ENCODE measurements at places on chromosomes 12 and 14.

DNA sequence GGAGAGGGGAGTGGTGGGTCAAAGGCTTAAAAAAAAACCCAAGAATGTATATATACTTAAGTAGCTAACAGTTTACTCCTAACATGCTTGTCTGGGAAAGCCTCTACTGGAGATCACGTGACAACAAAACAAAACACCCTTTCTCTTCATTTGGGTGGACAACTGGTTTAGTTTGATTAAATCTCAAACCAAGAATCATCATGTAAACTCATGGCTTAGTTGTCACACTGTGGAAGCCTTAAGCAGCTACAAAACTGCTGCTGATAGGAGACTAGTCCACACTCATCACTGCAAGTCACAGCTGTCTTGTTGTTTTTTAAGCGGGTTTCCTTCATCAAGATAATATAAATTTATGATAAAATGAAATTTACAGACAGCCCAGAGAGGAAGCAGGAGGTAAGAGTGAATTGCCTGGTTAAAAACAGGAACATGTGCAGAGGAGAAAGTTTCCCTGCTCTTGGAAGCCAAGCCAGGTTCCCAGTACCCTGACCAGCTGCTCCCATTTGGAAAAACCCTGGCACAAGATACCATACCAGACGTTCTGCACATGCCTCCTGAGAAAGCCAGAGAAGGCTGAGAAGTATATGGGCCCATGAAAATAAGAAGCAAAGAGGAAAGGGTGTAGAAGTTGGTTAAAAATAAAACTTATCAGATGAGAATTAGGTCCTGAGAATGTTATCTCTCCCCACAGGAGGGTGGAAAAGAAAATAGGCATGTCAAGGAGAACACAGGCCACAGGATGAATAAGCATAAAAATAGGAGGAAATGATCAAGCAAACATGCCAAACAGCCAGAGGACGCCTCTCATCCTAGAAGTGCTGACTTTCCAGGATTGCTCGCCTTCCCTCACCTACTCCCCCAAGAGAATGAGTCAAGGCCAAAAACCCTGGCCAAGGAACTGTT lies 34.0 kb downstream of the EGLN3 start:
- DNase-seq = peak; percentile 34

GRCh38 chr12:98574110-98574509 lies 19.4 kb upstream of the SLC25A3 start:
- no peak for DNase-seq

- DNase-seq = peak; percentile 95
Measured at GRCh38 chr12:105084251-105085250, at the start of gene ALDH1L2. ALDH1L2 (minus strand) TSS chr12:105084458; CDS start chr12:105084436, 22 bp downstream.

DNA sequence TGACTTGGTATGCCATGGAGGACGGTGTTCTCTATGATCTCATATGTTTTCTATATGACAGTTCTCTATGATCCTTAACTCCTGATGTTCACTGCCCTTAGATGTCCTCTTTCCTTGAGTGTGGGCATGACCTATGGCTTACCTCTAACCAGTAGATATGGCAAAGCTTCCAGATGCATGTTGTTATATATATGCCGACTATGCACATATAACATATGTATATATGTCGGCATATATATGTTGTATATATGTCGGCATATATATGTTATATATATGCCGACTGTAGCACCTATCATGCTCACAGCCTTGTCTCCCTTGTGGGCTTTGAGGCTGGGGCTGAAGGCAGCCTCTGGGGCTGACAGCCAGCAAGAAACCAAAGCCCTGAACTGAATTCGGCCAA lies 106.0 kb downstream of the GRIP1 start:
- no peak for DNase-seq

GRCh38 chr14:39303115-39303514 lies 69.4 kb downstream of the MIA2 start:
- no peak for DNase-seq

GRCh38 chr14:98803196-98803595 lies 468.8 kb downstream of the BCL11B start:
- peak; percentile 50 for DNase-seq

DNA sequence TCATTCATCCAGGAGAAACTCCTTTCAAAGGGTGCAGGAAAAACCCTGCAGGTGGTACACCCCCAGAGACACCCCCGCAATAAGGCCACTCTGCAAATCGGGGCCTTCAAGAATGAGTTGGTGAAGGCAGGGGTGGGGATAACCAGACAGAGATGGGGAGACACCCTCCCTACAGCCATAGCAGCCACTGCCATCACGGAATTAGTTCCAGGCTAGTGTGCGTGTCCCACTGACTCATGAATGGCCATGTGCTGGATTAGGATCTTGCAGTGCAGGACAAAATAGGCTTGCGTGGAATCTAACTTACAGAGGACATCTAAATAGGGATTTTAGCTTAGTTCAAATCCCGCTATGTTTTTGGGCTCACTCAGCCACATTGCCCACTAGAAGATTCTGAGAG lies 37.8 kb downstream of the SPRING1 start:
- peak; percentile 33 for DNase-seq

Measured in AG08395 (cell line).